ENCODE measurements at places on chromosomes 16 and 17.

DNA sequence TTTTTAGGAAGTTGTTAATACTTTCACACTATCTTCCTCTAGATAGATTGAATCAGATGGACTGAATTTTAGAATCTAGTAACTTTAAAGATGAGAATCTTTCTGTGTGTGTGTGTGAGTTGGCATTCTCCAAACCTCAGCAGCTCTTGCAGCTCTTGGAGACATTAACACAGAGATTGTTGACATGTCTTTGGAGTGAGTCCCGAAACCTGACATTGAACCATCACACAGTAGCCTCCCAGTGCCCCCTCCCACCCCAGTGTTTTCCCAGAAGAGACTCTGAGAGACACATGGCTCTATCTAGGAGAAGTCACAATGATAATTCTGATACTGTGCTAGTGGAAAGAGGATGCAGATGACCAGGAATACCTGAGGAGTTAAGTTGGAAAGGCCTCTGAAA, 103.9 kb downstream of the CNTNAP4 start:
- DNase-seq = no peak

DNA sequence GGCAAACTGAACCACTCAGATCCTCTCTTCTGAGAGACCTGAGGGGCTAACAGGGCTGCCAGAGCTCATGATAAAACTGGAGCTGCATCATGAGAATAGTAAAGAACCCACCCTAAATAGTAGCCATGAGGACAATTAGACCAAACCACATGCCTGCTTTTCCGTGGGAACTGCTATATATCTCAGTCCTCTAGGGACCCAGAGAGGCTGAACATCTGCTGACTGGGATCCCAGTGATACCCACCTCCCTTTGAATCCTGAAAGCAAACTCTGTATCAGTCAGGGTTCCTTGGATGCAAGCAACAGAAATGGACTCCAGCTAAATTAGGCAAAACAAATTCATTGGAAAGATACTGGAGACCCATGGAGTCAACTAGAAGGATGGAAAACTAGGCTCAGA, 6.5 kb downstream of the MT1X start:
- no peak for DNase-seq

DNA sequence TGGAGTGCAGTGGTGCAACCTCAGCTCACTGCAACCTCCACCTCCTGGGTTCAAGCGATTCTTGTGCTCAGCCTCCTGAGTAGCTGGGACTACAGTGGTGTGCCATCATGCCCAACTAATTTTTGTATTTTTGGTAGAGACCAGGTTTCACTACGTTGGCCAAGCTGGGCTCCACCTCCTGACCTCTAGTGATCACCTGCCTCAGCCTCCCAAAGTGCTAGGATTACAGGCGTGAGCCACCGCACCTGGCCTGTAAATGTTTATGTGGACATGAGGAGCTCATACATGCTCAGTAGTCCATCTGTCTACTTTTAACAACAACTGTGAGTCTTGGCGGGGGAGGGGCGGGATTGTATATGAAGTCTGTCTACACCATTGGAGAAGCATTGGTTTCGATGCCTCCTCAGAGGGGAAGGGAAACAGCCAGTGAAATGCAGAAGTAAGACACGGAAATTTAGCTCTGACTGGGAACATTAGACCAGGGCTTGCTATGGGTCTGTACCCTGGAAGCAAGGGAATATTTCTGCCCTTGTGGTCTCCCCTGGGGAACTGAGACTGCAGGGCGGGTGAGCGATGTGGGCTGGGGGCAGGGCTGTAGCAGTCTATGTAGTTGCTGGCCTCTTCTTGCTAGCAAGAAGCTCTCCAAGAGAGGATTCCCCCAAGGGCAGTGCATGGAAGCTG, 9.3 kb downstream of the NUBP1 start:
- DNase-seq = no peak

DNA sequence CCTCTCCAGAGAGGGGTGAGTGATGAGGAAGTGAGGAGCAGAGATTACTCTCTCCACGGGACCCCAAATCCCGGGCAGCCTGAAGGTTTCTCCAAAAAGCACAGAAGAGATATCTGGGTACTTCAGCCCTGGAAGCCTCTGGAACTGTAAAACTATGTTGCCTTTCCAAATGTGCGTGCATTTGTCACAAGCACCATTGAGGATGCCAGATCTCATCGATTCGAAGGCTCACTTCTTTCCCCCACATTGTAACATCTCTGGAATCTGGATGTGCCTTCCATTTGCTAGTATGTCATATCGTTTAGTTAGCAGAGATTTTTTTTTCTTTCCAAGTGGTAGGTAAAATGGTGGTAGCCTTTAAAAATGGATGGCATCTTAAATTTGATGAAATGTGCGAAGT, 45.8 kb downstream of the ABCC12 start:
- no peak for DNase-seq

- DNase-seq = no peak
Measured at GRCh38 chr16:17377360-17378324, 93.1 kb downstream of the XYLT1 start.

DNA sequence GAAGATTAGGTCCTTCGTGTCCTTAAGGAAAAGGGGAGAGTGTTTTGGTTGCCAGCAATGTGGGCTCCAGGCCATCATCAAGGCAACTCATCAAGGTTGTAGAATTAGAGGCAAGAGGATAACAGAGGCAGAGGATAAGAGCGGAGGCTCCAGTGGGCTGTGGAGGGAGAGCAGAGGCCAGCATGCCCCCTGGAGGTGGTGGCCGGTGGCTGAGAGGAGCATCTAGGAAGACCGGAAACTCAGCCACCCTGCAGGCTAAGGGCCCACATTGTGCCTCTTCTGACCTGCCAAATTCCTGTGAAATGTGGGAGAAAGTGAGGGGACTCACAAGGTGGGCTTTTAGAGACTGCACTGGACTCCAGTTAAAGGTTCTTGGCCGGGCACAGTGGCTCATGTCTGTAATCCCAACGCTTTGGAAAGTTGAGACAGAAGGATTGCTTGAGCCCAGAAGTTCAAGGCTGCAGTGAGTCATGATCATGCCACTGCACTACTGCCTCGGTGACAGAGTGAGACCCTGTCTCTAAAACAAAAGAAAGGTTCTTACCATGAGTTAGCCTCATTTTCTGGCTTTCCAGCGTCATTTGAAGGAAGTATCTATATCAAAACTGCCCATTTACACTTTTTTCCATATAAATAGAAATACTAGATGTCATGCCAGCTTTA, 62.7 kb upstream of the ADORA2B start:
- DNase-seq = no peak

- DNase-seq = no peak
Measured at GRCh38 chr17:31401456-31402254, 10.2 kb downstream of the RAB11FIP4 start.

GRCh38 chr17:37446027-37446426, 39.3 kb downstream of the TADA2A start:
- DNase-seq = no peak

DNA sequence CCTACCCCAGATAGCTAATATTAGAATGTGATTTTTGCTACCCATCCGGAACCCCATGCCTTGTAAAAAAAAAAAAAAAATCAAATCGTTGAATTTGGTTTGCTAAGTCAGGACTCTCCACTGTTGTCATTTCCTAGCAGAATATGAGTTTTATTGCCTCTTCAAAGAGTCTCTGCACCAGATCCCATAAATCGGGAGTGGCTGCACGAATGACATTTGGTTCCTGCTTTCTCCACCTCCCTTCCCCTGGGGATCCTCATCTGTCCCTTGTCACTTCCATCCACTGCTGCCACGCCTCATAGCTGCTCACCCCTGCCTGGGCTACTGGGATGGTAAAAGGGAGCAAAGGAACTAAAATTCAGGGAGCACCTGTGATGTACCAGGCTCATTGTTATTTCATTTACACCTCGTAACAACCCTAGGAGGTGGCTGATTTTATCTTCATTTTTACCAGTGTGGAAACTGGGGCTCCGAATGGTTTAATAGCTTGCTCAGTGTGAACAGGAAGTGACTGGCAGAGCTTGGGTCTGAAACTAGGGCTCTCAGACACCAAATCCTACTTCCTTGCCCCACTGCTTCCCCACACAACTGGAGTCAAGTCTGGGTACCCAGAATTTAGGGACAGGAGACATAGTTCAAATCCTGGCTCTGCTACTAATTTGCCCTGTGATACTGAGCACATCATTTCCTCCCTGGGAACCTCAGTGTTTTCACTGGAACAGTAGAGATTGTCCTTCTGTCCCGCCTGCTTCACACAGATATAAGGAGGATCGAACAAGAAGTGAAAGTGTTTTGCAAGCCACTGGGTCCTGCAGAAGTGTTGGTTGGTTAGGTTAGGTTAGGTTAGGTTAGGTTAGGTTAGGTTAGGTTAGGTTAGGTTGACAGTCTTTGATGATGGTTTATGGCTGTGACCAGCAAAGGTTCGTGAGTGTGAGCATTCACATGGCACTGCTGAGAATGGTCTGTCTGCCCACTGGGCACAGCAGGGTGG, 585 bp upstream of the KRT36 start:
- DNase-seq = no peak

GRCh38 chr16:15677447-15677846, 27.4 kb downstream of the NDE1 start:
- DNase-seq = no peak
